ENCODE measurements at places on chromosomes 3 and 15.

GRCh38 chr15:63093486-63094205 lies 28.0 kb upstream of the LACTB start:
- peak; percentile 75 for DNase-seq

- DNase-seq, result peak; percentile 18
Observed at GRCh38 chr3:156554515-156554841, 439 bp downstream of the SSR3 start.

DNA sequence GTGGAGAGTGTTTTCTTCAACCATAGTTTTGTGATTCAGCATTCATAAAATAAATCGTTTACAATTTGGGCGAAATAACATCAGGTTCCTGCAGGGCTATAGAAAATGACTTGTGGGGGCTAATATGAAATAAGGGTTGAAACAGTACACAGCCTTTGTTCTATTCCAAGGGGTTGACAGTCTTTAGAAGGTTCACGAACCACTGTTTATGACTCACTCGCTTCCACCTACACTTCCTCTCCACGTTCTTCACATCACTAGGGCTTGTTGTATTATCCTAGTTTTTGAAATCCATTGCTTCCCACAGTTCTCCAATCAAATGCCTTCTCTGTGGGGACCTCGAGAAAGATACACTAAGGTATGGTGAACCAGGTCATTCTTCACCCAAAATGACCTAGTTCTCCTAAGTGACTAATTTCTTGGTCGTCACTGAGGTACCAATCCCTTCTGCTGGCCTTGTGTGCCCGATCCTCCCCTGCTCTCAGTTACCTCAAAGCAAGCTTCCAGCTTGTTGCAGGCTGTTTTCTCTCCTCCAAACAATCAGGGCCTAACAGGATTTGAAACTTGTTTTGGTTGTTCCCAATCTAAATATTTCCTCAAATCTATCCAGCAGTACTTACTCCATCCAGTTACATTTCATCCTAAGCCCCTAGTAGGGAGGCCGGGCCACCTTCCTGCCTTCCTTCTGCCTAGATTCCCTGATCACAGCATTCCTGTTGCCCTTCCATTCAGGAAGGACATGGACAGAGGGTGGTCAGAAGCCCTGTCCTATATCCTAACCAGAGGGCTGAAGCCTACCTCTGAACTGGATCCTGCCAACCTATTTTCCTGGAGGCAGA lies 23.1 kb upstream of the TBL1XR1 start:
- no peak for DNase-seq

DNA sequence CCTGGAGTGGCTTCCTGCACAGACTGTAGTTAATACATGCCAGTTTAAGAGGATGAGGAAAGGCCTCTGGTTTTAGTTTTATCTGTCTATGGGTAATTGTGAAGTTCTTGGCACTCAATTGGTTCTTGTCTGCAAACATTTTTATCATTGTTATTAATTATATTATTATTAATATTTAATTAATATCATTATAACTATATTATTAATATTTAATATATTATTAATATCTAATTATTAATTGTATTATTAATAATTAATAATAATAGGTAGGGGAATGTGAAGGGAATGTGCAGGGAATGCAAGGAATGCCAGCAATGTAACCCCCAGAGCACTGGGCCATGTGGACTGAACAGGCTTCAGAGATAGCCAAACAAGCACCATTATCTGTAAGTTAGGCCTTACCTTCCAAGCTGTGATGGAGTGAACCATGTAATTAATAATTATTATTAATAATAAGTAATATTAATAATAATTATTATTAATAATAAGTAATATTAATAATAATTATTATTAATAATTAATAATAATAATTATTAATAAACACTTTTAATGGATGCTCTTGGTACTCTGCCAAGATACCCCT lies 79.8 kb upstream of the NMNAT3 start:
- no peak for DNase-seq

- DNase-seq, result no peak
Observed at GRCh38 chr15:78207110-78207458, 27.3 kb downstream of the ACSBG1 start.

DNA sequence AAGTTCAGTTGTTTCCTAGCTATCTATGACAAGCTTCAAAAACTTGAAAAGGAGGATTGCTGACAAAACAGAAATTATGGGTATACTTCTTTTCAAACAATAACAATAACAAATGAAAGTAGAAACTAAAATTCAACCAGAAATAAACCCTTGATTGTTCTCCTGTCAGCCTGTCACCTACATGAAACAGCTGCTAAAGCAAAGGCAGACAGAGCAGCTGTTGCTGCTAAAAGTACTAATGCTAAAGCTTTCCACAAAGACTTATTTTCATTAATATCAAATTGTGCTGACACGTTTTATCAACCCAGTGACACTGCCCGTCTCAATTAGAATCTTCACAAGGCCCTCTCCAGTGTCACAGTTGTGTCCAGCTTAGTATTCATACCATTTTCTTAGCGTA lies 533.2 kb upstream of the GBE1 start:
- DNase-seq, result no peak

DNA sequence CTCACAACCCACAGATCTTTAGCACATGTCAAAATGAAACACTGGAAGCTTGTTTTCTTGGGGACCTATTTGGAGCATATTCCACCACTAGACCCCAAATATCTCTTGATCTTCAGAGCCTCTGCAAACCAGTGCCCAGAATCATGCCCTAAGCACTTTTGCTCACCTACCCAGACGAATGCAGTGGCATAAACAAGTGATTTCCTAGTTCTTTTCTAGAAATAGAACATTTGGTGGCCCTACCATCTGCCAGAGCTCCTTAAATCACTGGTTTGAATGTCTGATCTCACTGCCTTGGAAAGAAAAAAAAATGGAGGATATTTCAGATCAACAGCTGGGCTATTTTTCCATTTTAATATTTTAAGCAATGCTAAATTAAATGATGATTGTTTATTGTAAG lies 5.3 kb downstream of the ZIC4 start:
- no peak for DNase-seq

GRCh38 chr3:46209746-46210470 lies 1.8 kb upstream of the CCR1 start:
- DNase-seq, result no peak

DNA sequence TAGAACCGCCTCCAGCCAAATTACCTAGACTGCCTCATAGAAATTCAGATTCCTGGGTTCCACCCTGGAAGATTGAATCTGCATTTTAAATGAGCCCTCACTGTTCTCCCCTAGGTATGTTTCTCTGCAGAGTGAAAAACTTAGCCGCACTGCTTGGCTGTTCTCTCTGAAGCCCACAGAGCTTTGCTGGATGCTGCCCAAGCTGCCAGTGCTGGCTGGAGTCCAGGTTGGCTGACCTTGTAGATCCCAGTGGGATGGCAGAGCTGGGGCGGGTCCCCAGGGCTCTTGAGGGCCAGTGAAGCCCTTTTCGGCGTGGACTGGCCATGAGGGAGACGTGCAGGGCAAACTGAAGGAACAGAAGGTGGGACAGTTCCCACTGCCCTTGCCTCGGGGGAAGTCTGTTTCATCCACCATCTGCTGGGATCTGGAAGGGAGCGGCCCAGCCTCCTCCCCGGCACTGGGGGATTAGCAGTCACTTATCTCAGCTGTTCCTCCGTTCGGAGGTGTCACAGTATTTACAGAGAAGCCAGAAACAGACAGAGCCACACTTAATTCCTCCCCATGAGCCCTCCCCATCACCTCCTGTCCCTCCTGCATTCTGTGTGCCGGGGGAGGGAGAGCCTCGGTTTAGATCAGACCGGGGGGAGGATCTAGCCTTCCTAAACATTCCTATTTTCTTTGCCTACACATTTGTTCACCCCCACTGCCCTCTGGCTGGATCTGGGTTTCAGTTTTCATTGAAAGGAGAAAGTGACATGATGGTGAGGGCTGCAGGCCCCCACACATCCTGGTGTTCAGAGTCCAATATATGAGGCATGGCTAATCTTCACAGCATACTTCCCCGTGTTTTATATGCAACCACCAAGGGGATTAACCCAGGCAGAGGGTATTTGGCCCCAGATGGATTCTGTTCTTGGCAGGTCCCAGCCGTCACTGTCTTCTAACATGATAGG lies 4.1 kb upstream of the ACTC1 start:
- no peak for DNase-seq

DNA sequence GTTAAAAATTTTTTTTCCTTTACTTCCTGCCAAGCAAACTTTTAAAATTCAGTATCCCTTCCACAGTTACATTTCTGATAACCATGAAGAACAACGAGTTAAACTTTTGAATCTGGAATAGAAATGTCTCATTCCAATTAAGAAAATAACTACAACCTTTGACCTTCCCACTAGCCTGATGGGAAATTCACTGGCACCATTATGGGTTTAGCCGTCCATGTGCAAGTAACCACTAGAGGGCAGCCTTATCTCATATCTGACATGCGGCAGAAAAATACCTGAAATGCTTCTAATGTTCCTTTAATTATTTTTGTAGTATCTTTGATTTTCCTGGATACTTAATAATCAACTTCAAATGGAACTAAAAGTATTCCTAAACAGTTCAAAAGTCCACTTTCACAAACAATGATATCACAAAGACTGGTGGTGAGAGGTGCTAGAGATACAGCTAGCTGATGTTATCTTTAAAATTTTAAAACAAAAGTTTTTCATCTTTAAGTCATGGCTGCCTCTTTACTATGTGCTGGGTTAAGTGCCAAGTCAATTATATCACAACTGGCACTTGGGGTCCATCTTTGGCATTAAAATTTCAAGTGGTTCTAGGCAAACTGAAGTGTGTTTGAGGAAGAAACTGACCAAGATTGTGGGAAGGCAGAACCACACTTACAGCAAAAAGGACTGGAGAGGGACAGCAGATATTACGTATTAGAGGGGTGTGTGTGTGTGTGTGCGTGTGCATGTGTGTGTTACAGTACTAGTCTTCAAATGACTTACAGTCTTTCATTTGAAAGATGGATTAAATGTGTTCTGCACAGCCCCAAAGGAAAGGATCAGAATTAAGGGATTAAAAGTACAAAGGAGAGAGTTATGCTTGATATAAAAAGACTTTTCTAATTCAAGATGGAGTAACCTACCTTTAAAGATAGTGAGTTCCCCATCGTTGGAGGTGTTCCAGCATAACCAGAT lies 107.1 kb upstream of the ICE2 start:
- peak; percentile 65 for DNase-seq

DNA sequence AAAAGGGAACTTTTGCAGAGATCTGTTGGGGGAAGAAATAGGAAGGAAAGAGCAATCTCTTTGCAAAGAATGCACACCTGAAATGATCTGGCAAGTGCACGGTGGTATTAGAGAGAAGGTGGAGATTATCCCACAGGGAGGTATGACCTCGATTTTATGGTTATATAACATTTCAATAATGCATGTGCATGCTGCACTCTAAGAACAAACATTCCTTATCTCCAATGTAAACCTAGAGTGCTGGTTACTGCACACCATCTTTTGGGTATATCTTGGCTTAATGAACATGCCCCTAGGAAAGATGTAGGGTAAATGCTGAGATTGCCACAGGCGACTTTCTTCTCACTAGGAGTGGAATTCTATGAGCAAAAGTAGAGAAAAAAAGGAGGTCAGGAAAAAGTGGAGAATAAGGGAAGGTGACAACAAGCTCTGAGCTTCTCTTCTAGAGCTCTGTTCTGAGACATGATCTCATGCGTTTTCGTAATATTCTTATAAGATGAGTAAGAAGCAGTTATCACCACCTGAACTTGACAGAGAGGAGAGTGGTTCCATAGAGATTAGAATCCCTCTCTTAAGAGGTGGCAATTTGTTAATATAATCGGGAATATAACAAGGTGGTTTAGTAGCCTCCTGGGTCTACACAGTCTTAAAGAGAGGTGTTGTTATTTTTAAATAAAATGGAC lies 117.5 kb upstream of the TMC3 start:
- no peak for DNase-seq

DNA sequence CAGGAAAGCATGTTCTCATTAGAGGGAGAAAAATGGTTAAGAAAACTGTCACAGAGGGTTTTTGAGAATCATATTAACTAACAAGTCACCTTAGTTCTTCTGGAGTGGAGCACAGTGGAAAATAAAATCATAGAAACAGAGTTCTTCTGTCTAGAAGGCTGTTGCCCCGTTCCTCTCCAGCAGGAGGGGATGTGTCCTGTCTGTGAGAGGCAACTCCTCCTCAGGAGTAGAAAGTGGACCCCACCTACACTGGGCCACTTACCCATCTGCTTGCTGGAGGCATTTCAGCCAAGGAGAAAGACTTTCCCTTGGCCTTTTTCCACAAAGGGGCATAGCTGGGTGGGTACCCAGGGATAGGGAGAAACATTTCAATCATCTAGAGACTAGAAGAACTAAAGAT lies 106.6 kb downstream of the SSR3 start:
- peak; percentile 43 for DNase-seq

DNA sequence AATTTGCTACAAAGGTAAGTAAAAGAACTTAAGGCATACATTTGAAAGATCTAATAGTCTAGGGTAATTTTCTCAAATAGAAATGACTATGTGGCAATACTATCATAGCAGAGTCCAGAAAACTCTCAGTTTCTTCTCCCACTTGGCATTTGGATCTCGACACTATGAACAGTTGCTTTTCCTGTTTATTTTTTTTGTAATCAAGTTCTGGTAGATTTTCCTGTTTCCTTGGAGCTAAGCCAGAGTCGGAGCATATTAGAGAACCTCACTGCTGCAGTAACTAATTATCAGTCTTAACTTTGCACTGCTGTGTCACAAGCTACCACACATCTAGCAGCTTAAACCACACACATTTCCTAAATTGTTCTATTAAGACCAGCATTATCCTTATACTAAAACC lies 44.9 kb upstream of the ZNF385D start:
- DNase-seq, result no peak

- peak; percentile 49 for DNase-seq
Observed at GRCh38 chr15:56984681-56985481, 66.4 kb downstream of the TCF12 start.

- DNase-seq, result no peak
Observed at GRCh38 chr3:140954576-140954975, 12.9 kb downstream of the SLC25A36 start.

GRCh38 chr3:41188306-41188705 lies 11.0 kb upstream of the CTNNB1 start:
- DNase-seq, result no peak

GRCh38 chr3:71052716-71053115 lies 530.8 kb downstream of the FOXP1 start:
- no peak for DNase-seq

DNA sequence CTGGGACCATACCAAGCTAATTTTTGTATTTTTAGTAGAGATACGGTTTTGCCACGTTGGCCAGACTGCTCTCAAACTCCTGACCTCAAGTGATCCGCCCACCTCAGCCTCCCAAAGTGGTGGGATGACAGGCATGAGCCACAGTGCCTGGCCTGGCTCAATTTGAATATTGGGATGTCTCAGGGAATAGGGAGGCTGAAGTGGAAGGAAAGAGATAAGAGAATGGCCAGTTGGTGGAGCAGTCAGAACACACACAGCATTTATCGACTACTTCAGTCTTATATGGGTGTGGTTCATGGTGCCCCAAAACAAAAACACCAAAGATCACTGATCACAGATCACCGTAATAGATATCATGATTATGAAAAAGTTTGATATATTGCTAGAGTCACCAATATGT lies 144.4 kb downstream of the GMNC start:
- DNase-seq, result no peak

GRCh38 chr3:170642882-170643601 lies 57.2 kb upstream of the SLC7A14 start:
- no peak for DNase-seq

All from astrocyte of the spinal cord (primary cell).